ENCODE measurements at places on chromosomes 3 and 15.

GRCh38 chr3:134388788-134389485, 14.7 kb upstream of the AMOTL2 start:
- DNase-seq = no peak

DNA sequence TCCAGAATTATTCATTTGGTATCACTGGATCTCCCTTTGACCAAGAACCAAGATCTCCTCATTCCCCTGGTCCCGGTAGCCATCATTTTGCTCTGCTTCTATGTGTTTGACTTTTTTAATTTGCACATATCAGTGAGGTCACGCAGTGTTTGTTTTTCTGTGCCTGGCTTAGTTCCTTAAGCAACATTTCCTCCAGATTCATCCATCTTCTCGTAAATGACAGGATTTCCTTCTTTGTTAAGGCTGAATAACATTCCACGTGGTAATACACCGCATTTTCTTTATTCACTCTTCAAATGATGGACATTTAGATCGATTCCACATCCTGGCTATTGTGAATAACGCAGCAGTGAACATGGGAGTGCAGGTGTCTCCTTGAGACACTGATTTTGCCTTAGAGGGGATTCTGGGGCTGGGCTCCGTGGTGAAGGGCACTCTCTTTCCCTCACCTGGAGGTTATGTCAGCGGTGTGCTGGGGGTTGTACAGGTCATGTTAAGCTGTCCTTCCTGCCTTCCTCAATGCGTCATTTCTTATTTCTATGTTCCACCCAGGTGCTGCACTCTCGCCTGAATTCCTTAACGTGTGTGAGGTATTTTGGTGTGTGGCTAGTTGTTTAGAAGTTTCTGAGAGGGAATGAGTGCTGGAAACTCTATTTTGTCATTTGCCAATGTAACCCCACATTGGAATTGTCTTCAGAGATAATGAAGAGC, 212.2 kb downstream of the LPP start:
- DNase-seq = no peak

DNA sequence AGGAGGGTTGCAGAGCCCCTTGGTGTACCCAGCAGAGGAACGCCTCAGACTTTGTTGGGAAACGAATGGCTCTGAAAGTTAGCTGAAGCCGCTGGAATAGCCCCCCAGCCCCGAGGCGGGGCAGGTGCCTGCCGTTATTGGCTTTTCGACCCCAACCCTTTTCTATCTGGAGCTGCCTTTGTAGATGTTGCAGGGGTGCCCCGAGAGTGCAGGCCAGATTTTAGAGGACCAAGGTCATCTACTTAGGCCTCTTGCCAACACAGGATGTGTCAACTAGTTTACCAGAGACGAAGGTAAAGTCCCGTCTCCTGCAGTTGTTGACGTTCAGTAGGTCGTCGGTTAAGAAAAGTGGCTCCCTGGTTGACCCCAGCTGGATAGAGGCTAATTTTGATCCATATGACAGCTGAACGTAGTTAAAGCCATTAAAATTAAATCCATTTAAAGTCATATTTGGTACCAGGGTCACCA, 579 bp upstream of the UBE3A start:
- no peak for DNase-seq

DNA sequence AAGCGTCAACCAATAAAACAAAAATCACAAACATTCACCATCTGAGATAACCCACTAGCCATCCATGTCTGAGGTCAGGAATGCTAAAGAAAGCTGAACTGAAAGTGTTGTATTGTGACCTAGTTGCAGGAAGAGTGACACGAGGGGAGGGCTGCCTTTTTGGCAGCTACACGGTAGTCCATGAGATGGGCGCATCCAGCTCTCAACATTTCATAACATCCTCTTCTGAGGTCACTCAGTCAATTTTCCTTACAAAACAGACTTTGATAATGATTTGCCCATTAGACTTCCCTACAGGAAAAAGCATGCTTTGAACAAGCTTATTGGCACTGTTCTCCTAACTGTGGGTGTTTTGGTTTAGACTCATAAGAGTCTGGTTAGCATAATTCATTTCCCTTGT, 15.4 kb upstream of the SHF start:
- no peak for DNase-seq

GRCh38 chr3:51680663-51681230, 9.7 kb downstream of the TEX264 start:
- DNase-seq = no peak

- DNase-seq = no peak
Measured at GRCh38 chr15:78453447-78453846, 15.4 kb downstream of the IREB2 start.

DNA sequence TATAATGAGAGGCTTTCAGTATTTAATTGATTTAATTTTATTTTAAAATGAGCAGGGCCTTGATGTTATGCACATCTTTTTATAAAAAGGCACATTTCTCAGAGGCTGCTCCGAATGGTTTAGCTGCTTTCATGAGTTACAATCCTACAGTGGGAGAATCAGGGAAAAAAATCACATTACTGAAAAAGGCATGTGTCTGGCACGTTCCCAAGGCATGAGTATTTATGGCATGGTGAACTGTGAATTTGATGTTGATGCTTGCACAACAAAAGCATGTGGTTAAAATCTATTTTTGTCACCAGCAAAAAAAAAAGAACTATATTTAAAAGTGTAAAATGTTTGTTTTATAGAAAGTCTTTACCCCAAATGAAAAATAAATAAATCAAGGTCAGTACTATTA, 485.2 kb upstream of the ROBO2 start:
- no peak for DNase-seq

DNA sequence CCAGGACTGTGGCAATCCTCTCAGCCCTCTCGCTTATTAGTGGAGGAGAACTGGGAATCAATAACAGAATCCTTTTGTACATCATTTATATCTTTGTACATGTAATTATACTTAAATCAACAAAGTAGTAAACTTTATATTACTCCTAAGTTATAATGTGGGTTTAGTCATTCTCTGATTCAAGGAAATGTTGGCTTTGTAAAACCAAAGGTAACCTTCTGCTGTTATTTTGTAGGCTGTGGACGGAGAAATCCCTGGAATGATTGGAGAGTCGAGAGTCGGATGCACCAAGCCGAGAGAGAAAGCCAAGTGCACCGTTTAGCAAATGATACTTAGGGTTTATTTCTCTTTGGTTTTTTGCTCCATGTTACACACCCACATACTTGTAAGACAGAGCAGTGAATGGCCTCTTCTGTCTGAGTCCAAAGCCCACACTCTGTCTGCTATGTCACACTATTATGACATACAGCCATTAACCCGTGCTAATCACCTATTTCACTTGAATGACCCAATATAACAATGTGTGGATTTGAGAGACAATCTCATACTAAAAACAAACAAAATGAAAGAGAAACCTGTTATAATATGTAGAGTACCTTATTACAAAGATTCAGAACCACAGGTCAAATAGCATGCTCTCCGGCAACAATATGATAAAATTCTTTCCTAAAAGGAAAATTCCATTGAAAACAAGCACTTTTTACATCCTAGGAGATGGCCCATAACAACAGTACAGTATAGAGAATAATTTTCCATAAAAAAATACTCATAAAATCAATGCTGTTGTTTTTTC, 72.2 kb downstream of the MECOM start:
- no peak for DNase-seq

DNA sequence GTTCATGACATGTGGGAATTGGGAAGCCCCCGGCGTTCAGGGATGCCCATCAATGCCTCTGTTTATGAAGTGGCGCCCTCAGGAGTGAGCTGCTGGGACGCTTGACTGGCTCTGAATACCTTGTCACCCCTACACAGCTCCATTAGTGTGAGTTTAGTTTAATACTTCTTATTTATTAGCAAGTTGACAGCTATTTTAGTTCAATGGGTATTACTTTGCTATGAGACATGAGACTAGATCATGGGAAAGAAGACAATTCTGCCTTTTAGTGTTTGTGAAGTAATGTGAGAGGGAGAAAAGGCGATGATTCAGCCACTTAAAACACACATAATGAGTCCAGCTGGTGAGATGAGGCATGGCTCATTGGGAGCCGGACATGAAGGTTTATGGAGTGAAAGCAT, 678.5 kb downstream of the NR2F2 start:
- no peak for DNase-seq

DNA sequence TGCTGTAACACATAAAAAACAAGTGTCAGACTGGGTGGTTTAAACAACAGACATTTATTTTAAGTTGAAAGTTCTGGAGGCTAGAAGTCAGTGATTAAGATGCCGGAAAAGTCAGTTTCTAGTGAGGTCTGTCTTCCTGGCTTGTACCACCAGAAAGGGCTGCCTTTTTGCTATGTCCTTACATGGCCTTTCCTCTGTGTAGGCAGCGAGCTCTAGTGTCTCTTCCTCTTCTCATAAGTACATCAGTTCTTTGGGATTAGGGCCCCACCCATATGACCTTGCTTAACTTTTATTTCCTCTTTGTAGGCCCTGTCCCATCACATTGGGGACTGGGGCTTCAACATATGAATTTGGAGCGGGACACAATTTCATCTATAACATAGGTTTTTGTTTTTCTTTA, 128.0 kb downstream of the BBX start:
- no peak for DNase-seq

DNA sequence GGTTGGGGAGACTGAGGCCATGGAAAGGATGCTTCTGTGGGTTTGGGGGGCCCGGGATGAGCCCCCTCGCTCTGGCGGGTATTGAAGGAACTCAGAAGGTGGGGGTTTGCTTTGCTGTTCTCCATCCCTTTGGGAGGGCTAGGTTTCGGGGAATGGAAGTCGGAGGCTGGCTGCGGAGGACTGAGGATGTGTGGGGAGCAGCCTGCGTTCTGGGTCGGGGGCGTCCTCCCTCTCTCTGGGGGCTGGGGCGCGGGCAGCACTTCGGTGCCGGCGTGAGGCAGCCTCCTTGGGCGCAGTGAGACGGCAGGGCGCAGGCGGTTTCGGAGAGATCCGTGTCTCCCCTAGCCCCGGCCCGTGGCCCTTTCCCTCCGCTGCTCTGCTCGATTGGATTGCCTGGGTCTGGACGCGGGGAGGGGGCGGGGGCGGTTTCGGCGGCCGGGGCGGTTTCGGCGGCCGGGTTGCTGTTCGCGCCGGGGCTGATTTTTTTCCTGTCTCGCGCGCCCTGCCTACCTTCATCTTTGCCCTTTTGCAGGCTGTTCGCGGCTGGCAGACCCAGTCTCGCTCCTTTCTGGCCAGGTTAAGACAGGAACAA, 1.4 kb downstream of the PTPRG start:
- DNase-seq = peak; percentile 65

DNA sequence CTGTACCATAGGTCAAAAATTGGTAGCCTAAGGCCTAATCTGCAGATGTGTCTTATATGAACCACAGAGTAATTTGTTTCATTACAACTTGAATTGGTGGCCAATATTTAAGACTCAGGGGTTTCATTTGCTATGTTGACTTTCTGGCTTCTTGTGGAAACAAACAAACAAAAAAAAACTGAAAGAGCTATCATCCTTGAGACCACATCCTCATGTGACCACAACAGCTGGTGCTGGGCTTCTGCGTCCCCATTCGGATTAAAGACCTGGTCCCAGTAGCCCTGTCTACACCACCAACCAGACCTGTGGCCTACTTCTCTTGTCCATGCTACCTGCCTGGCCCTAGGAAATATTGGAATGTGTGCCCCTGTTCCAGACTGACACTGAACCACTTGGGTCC, 61.7 kb downstream of the STRIT1 start:
- DNase-seq = no peak

GRCh38 chr15:86797135-86797534, 717.5 kb downstream of the AGBL1 start:
- DNase-seq = no peak

DNA sequence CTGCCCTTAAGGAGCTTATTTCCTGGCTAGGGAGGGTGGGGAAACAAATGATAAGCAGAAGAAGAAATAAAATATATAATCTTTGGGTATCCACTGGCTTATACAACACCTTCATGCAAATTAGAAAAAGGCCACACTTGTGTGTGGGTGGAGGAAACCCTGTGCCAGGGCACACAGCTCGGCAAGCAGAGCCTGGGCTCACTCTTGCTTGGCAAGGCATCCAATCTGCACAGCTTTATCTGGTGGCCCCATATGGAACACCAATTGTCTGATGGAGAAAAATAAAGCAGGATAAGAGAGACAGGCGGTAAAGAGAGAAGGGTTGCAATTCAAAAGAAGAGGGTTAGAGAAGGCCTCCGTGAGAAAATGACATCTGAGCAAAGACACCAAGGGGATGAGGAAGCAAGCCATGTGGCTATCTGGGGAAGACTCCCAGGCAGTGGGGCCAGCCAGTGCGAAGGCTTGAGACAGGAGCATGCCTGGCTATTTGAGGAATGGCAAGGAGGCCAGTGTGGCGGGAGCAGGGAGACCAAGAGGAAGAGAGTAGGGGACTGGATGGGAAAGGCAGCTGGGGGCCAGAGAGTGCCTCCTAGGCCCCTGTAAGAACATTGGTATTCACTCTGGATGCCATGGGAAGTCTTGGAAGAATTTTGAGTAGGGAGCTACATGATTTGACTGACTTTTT, 22.5 kb upstream of the VPS8 start:
- DNase-seq = no peak

DNA sequence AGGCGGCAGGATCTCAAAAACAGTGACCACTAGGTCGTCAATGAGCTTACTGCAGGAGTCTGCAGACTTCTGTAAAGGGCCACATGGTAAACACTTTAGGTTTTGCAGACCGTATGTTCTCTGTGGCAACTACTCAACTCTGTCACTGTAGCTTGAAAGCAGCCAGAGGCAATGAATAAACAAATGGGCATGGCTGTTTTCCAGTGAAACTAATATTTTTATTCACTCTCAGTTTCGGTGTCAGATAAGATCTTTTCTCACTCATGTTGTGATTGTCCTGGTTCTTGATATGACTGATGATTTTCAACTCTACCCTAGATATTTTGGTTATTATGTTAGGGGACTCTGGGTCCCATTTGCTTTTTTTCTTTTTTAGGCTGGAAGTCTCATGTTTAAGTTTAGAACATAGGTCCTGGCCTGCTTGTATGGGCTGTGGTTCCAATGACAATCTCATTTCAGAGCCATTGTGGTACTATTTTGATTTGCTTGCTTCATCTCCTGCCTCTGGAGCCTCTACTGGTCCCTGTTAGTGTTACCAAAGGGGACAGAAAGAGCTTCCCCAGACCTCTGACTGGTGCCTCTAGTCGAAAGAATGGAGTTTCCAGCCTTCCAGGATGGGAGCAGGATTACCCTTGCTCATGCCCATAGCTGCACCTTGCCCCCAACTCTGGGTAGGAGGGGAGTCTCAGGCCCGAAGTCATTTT, 222.0 kb downstream of the STT3B start:
- DNase-seq = no peak

DNA sequence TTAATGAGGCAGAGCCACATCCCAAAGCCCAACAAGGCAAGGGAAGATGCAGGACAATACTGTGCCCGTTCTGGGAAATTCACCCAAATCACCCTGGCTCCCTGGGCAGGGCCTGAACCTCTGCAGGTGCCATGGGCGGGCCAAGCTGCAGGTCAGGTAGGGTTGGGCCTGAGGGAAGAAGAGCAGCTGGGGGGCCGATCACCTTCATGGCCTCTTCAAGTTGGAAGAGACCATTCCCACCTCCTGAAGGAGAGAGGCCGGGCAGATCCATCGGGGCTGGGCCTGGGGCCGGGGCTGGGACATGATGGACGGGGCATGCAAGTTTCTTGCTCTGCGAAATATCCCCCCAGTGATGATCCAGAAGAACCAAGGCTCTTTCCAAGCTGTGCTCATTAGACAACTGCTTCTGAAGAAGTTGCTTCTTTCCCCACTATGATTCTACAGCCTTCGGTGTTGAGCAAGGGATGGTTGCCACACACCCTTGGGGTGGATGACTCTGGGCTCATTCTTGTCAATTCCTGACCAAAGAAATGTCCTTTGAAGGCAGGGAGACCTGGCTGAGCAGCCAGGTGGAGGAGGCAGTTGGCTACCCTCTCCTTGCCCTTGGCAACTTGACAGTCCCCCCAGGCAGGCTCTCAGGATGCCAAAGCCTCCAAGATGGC, 38.2 kb downstream of the KLHL25 start:
- no peak for DNase-seq
